Transverse colon (tissue), 4 donors: ENCODE measurements at places on chromosomes 6 and 20. TPM values are rescaled to one million over a fixed set of nuclear protein-coding genes. Genes with fewer than 3 reads are reported as not detected.

DNA sequence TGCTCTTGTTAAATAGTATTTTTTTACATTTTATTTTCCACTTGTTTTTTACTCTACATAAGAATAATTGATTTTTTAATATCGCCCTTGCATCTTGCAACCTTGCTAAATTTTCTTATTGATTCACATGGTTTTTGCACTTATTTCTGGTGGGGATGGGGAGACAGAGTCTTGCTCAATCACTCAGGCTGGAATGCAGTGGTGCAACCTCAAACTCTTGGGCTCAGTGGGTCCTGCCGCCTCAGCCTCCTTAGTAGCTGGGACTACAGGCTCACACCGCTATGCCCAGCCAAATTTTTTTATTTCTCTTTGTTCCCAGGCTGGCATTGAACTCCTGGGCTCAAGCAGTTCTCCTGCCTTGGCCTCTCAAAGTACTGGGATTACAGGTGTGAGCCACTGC is 30.3 kb downstream of the LIN28B start:
- no peaks in the 10 kb centered on the region for H3K27me3 ChIP-seq
- no peak for DNase-seq
- H3K4me3 ChIP-seq = no peak overlapping the region
- H3K36me3 ChIP-seq = no peaks in the 10 kb centered on the region

DNA sequence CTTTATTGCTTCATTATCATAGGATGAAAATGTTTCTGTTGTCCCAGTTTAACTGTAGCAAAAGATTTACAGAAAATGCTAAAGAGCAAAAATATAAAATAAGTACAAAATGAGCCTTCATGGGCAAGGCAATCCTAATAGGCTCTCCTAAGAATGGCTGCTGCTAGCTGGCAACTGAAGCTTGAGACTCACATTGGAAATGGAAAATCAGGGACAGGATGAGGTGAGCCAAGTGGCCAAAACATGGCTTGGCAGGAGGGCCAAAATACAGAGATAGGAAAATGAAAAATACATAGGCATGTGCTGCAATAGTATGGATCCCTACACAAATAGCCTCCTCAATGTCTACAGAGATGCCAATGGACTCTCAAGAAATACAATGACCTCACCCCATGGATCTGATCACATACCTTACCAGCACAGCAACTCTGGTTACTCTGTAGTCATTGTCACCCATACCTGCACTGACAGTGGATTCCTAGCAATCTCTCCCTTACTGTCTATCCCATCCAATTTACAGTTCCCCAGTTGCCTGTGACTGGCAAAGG is 105.4 kb downstream of the DST start:
- H3K4me1 ChIP-seq = peaks cover 23% of the 10 kb centered on the region
- no peak for DNase-seq
- H3K27ac ChIP-seq = peak overlapping the region; percentile 19
- H3K27me3 ChIP-seq = no peaks in the 10 kb centered on the region
- H3K4me3 ChIP-seq = peak overlapping the region; percentile 1

DNA sequence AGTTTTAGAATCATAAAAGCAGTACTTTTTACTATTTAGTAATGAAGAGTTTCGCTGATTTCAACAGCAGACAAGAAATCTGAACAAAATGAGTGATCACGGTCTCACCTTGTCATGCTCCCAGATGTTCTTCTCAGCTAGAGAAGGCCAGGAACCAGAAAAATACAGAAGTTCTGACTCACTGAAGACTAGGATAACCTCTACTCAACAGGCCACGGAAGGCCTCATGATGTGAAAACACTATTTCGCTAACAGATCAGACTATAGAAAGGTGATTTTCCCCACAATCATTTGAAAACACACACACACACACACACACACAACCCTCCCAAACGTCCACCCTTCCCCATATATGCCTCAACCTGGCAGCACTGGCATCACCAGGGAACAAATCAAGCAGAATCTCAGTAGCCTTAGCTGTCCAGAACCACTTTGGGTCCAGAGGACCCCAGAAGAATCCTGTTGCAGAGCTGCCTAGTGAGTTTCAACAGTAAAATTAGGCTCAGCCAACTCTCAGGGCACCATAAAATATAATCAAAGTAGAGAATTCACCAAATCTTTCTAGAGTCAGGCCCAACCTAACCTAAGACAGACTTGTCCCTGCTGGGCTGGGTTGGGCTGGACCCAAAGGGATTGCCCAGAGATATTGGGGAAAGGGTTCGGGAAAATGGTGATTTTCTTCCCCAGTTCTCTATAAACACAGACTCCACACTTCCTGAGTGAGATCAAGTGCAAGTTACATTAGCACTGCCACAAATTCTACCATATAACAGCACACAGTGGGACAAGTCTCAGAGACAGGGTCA is 7.9 kb downstream of the EXOC2 start:
- DNase-seq = no peak
- H3K4me1 ChIP-seq = no peaks in the 10 kb centered on the region
- H3K36me3 ChIP-seq = no peaks in the 10 kb centered on the region
- H3K27ac ChIP-seq = peak overlapping the region; percentile 3

- H3K27me3 ChIP-seq = no peaks in the 10 kb centered on the region
- no peak overlapping the region for H3K4me3 ChIP-seq
- DNase-seq = no peak
- H3K4me1 ChIP-seq = peaks cover 10% of the 10 kb centered on the region
Measured at GRCh38 chr6:16767765-16768476, 6.7 kb upstream of the ATXN1 start.

DNA sequence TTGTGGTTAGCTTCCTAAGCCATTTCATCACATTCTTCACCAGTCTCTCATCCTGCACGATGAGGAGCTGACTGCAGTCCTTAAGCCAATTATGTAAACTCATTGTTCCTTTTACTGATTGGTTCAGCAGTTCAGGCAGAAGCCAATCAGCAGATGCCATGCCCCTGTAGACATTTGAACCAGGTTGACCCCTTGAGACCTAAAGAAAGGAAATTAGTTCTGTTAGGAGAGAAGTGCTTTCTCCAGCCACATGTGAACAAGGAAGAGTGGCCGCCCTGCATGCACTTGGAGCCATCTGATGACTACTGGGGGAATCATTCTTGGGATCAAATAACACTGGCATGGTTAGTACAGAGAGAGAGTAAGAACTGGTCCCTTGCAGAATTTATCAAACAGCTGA is 535.2 kb upstream of the ID4 start:
- H3K27ac ChIP-seq = no peak overlapping the region
- no peaks in the 10 kb centered on the region for H3K4me1 ChIP-seq
- no peaks in the 10 kb centered on the region for H3K36me3 ChIP-seq
- no peaks in the 10 kb centered on the region for H3K27me3 ChIP-seq

The TCP11 gene
- total RNA-seq = 0.96 TPM

DNA sequence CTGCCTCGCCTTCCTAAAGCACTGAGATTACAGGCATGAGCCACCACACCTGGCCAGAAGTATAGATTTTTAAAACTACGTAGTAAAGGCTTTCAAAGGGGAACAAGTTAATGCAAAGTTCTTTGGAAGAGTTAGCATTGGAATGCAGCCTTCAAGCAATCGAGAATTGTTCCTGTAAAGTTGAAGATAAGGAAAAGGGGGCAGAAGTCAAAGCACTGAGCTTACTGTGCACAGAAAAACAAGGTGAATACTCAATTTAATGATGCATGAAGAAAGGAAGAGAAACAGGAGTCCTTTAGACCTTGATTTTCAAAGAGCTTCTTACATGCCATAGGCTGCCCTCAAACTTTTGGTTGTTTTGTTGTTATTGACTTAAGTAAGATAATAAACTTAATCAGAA is 29.1 kb upstream of the LGSN start:
- H3K4me1 ChIP-seq = peaks cover 3% of the 10 kb centered on the region
- no peak overlapping the region for H3K4me3 ChIP-seq
- no peaks in the 10 kb centered on the region for H3K27me3 ChIP-seq
- no peak overlapping the region for H3K27ac ChIP-seq

DNA sequence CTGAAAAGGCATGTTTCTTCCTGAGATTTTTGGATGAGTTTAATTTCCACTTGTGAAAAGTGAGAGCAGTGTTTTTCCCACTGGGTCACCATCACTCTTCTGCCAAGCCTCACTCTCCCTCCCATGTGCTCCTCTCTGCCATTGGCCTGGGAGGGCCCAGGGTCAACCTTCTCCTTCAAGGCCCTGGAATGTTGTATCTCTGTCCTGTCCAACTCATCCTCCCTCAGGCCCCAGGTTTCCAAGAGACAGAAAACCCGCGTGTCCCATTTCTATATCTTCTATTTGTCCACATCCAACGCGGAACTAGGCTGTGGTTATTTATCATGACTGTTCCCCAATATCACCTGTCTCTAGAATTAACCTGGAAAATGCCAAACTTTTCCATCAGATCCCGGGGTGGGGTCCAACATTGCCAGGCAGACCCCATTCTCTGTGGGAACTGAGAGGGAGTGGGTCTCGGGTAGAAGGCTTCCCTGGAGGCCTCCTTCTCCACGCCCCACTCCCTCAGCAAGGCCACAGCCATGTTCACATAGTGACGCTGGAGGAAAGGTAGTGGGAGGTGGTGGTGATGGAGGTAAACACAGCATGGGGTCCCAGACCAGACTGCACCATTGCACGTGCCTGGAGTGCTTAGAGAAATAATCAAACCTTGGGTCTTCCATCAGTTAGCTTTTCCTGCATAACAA is 173.5 kb downstream of the SCP2D1 start:
- H3K36me3 ChIP-seq = no peaks in the 10 kb centered on the region
- no peak for DNase-seq
- H3K27me3 ChIP-seq = no peaks in the 10 kb centered on the region
- no peaks in the 10 kb centered on the region for H3K4me1 ChIP-seq

DNA sequence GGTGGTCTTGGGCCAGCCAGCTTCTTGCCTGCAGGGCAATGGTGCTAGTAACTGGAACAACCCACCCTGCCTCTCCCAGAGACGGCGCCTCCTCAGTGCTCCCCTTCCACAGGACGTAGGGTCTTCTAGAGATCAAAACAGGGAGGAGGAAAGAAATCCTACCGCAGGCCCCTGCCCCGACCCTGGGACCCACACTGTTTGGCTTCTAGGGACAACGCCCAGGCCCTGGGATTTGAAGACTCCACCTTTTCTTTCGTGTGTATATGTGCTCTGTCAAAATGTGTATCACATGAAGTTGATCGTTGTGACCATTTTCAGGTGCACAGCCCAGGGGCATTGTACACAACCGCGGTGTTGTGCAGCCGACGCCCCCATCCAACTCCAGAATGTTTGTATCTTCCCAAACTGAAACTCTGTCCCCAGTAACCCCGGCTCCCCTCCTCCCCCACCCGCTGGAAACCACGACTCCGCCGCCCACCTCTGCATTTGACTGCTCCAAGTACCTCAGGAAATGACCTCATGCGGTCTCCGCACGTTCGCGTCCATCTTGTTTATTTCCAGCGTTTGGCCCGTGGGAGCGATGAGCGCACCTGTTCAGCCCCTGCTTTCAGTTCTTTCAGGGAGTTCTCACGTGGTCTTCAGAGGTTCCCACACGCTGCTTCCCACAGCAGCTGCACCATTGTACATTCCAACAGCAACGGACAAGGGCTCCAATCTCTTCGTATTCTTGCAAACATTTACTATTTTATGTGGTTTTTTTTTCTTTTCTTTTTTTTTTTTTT is 3.4 kb upstream of the BHLHE23 start:
- H3K27ac ChIP-seq = no peak overlapping the region
- peak; percentile 73 for DNase-seq
- peaks cover 16% of the 10 kb centered on the region for H3K4me1 ChIP-seq
- no peak overlapping the region for H3K4me3 ChIP-seq
- H3K27me3 ChIP-seq = peaks cover 100% of the 10 kb centered on the region

DNA sequence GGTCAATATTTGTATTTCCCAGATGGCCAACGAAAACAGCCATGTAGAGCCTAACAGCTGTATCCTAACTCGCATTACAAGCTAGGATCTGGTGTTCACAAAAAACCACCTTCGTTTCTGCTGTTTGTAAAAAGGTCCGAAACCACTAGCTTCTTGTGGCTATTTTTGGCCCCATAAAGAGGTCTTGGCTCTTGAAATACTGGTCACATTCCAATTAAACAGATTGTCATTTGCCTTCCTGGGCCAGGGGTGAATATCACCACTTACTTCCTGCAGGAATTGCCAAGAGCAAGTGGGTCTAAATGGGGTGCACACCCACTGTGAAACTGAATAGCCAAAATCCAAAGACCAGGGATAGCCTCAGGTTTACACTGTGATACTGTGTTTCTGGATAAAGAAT is 48.2 kb downstream of the TSHZ2 start:
- H3K4me1 ChIP-seq = no peaks in the 10 kb centered on the region
- DNase-seq = no peak
- no peaks in the 10 kb centered on the region for H3K27me3 ChIP-seq
- H3K27ac ChIP-seq = no peak overlapping the region
- H3K36me3 ChIP-seq = no peaks in the 10 kb centered on the region

The LAMP5 gene
- not detected for total RNA-seq

The SOX18 gene
- total RNA-seq = 14.2 TPM

The PKHD1 gene
- total RNA-seq = 0.27 TPM
